ENCODE measurements at places on chromosomes 6 and 20.

DNA sequence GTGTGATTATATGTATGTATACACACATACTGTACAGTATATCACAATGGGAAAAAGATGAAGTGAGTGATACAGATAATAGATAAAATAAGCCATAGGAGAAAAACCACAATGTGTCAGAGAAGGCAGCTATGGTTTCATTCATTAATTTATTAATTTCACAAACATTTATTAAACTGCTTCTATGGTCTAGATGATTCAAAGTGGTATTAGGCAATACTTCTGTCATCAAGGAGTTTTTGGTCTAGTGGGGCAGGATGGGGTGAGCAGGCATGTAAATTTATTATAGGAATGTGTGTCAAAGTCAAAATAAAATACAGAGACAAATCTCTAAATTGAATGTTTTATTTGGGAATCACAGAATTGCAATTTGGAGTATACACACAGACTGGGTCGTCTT, 65.2 kb upstream of the ANKEF1 start:
- DNase-seq, result no peak

- DNase-seq, result no peak
Observed at GRCh38 chr20:9388813-9389161, 125.6 kb upstream of the LAMP5 start.

DNA sequence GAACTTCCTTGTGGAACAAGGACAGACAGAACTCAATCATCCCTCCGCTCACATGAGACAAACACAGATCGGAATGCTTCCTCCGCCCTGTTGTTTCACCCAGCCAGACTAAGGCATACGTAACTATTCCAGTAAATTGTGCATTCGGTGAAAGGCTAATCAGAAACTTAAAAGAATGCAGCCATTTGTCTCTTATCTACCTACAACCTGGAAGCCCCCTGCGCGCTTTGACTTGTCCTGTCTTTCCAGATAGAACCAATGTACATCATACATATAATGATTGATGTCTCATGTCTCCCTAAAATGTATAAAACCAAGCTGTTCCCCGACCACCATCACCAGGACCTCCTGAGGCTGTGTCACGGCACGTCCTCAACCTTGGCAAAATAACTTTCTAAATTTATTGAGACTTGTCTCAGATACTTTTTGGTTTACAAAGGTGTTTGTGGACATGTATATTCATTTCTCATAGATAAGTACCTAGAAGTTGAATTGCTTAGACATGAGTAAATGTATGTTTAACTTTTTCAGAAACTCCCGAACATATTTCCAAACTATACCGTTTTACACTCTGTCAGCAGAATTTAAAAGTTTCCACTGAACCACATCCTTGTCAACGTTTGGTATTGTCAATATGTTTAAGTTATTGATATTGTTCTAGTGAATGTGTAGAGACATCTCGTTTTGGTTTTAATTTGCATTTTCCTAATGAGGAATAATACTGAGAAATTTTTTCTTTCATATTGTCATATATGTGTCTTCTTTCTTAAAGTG, 197.6 kb upstream of the THBS2 start:
- DNase-seq, result no peak

DNA sequence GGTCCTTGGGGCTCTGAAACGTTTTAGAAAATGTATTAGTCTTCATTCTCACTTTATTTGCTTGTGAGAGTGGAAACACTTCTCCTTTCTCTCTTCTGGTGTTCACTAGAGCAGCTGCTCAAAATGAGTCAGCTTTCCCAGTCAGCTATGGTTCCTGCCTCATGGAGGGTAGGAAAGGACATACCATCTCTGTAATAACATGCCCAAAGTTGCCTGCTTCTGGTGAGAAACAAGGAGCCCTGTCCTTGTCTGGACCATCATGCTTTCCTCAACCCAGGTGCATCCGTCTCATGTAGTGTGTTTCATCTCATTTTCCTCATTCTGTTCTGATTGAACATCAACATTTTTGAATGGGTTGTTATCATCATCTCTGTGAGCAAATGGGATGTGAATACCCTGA, 17.1 kb upstream of the TINAG start:
- DNase-seq, result peak; percentile 7

- no peak for DNase-seq
Observed at GRCh38 chr6:130781557-130781956, 45.6 kb upstream of the SMLR1 start.

GRCh38 chr6:105319331-105319730, 83.6 kb downstream of the PREP start:
- DNase-seq, result no peak

- no peak for DNase-seq
Observed at GRCh38 chr6:35454391-35455110, 2.4 kb downstream of the FANCE start.

DNA sequence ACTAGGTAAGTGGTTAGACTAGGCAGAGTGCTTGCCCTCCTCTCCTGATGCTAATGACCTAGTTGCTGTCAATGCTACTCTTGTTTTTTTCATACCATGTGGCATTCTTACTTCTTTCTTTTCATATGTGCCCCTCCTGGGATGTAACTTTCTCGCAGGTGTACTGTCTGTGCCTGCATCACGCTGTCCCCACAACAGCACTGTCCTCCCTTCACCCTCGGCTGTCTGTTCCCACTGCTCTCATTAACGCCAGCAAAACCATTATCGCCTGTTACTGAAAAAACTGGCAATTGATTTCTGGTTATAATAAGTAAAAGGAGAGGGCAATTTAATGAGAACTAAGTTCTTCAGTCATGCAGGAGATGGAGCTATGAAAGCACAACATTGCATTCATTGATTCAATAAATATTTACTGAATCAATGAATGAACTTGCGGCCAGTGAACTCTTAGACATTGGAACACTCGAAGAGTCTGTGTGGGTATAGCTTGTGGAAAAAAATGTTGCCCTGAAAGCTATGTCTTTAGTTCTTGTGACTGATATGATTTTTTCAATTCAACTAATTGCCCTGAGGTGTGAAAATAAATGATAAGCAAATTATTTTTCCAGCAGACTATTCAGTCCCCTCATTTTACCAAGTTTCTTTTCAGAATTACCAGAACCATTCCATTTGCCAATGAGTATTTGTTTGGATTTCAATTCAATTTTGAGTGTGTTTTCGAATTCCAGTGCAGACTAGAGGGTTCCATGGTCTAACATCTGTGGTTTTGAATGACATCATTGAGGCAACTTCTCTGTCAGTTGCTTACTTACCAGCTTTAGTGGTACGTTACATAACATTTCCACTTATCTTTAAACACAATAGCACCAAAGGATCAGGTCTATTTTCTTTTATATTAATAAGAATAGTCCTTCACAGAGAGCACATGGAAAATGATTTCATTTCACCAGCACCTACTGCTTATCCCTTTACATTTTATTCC, 2.1 kb downstream of the SLC17A4 start:
- no peak for DNase-seq

DNA sequence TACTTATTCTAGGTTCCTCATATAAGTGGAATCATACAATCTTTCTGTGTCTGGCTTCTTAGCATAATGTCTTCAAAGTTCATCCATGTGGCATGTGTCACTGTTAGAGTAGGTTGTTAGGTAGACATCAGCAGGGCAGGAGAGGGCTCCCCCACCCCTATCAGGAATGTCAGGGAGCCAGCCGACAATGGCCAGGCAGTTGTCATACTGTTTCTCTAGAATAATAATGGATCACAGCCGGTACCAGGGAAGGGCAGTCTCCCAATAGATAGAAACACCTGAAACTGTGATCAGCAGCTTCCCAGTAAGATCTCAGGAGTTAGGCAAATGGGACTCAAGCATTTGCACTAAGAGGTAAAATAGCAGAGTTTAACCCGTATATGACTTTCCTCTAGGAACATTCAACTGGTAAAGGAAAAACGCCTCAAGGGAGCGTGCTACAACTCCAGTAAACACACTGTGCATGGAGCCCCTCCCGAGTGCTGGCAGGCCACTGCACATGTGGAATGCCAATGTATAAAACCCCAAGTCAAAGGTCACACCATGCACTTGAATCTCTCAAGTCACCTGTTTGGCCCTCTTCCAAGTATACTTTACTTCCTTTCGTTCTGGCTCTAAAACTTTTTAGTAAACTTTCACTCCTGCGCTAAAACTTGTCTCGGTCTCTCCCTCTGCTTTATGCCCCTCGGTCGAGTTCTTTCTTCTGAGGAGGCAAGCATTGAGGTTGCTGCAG, 29.8 kb upstream of the SIRT5 start:
- DNase-seq, result no peak

- DNase-seq, result no peak
Observed at GRCh38 chr20:17883592-17884306, 84.8 kb downstream of the SNX5 start.

DNA sequence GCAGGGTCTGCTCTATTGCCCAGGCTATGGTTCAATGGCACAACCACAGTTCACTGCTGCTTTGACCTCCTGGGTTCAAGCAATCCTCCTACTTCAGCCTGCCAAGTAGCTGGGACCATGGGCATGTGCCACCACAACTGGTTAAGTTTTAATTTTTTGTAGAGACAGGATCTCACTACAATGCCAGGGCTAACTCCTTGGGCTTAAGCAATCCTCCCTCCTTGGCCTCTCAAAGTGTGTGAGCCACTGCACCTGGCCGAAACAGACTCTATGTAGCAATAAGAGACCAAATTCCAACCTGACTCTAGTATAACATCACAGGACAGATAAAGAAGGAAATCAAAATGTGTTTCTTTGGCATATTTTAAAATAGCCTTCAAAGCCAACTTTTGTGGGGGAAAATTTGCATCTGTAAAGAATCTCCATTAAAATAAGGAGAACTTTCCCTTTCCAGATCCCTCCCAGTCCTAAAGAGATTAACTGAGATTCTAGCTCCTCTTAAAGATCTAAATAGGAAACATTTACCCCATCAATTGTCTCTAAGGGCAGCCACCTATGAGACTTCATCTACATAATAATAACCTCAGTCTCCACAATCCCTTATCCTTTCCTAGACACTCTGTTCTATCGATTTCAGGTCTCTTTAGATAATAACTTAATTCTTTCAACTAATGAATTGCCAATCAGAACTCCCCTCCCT, 94.7 kb upstream of the PLCB4 start:
- DNase-seq, result no peak

DNA sequence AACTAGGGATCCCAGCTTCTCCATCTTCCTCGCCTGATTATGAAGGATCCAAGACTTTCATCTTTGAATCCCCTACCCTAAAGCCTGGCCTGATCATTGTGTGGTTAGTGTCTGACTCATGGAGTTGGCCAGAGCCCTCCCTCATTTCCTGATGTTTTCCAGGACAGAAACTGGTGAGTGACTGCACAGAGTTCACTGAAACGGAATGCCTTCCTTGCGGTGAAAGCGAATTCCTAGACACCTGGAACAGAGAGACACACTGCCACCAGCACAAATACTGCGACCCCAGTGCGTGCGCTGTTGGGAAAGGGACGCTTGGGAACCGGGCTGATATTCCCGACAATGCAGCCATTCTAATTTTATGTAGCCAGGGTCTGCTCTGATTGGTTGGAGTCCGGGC, 4.0 kb downstream of the CD40 start:
- DNase-seq, result peak; percentile 51

- DNase-seq, result no peak
Observed at GRCh38 chr6:24918641-24919055, 17.1 kb downstream of the RIPOR2 start.

GRCh38 chr6:57305107-57305506, 12.3 kb upstream of the PRIM2 start:
- no peak for DNase-seq

DNA sequence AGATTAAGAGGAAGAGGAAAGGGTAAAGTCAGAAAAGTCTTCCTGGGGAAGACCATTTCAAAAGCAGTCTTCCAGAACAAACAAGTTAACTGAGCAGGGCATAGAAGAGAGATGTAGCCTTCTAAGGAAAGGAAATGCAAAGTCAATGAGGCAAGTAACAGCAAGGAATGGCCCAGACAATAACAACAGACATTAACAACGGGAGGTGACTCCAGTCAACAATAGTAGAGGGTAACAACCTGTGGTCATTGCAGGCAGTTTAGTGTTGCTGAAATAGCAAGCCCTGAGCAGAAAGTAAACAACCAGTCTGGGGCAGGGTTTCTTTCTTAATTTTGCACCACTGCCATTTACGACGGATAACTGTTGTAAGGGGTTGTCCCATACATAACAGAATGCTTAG, 2.1 kb downstream of the MDN1 start:
- DNase-seq, result no peak

GRCh38 chr6:5034328-5034727, 30.5 kb upstream of the RPP40 start:
- DNase-seq, result no peak

- no peak for DNase-seq
Observed at GRCh38 chr6:139612135-139612465, 237.7 kb upstream of the CITED2 start.

- no peak for DNase-seq
Observed at GRCh38 chr6:137851669-137852068, 15.4 kb upstream of the TNFAIP3 start.

DNA sequence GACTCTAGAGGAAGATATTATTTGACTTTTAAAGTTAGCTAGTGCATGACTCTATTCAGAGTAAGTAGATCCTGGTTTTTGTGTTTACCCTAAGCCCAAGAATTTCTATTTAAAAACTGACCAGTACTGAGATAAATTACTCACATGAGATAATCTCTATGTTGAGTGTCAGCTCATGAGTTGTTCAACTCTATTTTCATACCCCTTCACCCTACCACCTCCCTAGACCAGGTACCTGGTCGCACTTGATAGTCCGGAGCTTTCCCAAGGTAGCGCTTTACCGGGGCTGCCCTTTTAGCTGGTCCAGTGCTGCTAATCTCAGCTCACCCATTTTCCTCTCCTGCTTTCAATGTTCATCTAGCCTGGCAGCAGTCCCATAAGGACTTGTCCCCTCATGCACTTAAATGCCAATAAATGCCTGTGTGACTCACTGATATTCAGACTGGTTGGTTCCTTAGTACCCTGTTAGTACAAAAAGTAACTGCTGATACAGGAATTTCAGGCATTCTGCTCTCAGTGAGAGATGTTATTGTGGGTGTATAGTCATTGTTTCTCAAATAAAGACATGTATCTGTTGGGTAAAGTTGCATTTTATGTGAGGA, 503.9 kb downstream of the ADGRB3 start:
- DNase-seq, result no peak

GRCh38 chr20:52975803-52976531, 3.8 kb downstream of the TSHZ2 start:
- DNase-seq, result no peak

- DNase-seq, result no peak
Observed at GRCh38 chr6:157452096-157452495, 71.1 kb downstream of the ZDHHC14 start.

DNA sequence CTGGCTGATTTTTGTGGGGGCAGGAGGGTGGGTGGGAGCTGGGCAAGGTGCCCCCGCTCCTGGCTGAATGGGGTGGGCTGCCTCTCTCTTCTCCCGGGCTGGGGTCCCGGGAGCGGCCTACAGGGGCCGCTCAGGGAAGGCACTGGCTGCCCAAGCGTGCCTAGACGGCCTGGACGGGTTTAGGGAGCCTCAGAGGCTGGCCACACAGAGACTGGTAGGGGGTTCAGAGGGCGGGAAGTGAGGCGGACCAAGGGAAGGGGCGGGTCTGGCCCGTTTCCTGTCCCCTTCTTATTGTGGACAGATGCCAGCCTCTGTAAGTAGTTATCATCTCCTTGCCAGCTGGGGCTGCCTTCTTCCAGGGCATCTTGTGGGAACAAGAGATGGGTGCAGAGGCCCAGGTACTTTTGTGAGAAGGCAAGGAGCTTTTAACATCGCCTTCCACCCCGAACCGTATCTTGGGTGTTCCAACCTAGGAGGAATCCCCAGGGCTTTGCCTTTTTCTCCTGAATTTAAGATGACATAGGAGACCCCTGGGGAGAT, 437 bp downstream of the CD40 start:
- no peak for DNase-seq
